ENCODE measurements at places on chromosomes 6 and 20.

- DNase-seq, result no peak
Measured at GRCh38 chr6:76984572-76984971, 478.7 kb downstream of the HTR1B start.

- no peak for DNase-seq
Measured at GRCh38 chr6:35087361-35088280, 53.5 kb downstream of the TCP11 start.

DNA sequence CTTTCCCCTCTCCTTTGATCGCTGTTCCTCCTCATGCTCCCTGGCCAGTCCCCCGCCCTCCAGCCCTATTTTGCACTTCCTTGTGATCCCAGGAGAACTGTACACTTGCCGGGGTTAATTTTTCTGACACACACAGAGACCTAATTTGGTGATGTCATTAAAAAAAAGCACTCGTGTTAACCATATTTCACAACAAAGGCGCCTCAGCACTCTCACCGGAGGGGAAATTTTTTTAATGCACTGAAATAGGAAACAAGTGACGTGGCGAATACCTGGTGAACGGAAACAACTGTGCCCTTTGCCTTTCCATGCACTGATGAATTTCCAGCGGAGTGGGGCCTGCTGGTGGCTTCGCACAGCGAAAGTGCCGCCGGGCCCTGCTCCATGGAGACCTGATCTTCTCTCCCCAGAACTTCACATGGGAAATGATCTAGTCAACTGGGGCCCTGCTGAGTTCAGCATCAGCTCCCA is 53.9 kb upstream of the TAGAP start:
- DNase-seq, result no peak

DNA sequence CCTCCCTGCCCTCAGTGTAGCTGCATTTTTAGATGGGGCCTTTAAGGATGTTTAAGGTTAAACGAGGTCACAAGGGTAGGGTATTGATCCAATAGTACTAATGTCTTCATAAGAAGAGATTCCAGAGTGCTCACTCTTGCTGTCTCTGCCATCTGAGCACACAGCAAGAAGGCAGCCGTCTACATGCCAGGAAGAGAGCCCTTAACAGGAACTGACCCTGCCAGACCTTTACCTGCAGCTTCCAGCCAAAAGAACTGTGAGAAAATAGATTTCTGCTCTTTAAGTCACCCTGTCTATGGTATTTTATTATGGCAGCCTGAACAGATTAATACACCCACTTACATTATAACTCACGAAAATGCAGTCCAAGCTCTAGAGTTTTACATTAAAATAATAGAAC is 685.3 kb upstream of the MARCKS start:
- DNase-seq, result no peak

DNA sequence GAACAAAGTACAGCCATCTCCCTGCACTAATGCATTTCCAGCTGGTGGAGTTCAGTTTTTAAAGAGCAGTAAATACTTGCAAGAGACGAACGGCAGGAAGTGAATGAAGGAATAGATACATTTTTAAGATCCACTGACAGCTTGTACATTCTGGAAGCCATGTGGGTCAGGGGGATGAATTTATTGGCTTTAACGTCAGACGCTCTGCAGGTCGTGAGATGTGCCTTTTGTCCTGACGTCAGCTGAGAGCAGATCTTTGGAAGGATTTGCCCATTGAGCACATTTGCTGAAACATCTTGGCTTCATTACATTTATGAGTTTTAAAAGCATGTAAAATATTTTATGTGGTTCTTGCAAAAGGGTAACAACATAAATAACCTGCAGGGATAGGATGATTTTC is 29.5 kb upstream of the SALL4 start:
- DNase-seq, result peak; percentile 92

DNA sequence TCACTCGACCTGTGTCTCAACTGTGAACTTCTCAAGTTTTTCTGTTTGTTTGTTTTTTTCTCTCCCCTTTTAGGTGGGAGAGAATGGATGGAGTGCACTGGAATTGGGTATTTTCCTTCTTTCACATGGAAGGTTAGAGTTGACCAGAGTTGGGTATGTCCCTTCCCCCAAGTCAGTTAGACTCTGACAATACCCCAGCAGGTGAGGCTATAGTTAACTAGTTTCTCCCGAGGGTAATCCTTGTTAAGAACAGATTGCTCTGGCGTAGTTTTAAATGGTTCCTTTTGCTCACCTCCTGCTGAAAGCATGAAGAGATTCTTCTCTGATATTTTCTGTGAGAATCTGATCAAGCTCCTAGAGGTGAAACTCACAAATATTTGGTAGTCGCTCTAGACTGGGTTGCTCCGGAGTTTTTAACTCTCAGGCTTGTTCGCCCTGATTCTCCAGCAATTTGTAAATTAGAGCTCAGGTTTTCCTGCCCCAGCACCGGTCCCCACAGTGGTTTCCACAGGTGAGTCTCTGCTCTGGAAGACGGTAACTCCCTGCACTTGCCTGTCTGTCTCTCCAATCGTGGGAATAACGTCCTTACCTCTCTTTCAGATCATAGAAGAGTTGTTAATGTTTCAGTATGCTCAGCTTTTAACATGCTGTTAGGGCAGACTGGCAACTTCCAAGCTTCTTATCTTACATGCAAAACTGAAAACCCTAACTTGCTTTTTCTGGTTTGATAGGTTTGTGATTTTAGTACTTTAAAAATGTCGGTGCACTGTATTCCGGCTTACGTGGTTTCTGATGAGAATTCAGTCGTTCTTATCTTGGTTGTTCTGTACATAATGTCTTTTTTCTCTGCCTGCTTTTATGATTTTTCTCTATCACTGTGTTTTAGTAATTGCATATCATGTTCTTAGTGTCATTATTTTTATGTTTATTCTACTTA is 111.2 kb upstream of the HIVEP1 start:
- DNase-seq, result no peak

DNA sequence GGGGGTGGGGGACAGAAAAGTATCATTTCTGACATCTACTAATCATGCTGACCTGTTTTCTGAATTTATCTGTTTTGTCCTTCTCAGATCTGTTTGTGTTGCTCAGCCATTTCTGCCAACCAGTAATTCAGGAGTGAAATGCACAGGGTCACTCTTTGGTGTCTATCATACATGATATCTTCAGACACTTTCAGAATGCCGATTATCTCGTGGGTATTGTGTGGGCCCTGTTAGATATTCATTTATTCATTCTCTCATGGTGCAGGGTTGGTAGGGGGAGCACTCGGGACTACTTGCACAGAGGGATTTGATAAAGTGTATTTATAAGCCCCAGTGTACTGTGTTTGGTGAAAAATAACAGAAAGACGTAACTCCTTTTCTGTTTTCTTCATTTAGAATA is 101.2 kb upstream of the CITED2 start:
- DNase-seq, result no peak

DNA sequence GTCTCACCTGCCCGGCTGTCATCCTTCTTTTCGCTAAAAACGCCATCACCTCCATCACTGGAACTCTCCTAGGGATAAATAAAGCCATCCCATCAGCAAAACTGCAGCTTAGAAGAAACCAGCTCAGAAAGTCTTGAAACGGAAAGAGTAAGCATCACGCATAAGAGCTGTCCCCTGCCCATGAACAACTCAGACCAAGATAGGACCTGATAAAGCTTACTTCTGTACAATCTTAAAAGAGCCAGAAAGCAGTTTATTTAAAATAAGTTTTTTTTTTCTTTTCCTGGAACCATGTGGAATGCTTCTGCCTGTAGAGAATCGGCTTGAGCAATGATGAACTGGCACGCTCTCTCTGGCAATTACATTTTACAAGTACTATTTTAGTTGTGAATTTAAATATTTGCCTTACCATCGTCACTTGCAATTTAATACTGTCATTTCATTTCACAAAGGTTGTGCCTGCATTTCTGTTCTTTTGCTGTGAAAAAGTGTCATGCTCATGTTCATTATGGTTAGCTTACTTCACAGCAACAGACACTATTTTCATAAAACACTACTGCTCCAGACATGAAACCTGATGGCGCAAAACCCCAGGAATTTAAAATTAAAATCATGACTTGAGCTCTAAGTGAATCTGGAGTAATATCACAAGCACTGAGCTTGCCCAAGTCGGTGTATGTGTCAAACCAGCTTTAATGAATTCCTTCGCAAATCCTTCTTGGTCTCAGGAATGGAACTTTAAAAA is 59.6 kb upstream of the EMILIN3 start:
- DNase-seq, result peak; percentile 47

GRCh38 chr20:46128310-46129151 is 10.4 kb downstream of the CD40 start:
- DNase-seq, result no peak

DNA sequence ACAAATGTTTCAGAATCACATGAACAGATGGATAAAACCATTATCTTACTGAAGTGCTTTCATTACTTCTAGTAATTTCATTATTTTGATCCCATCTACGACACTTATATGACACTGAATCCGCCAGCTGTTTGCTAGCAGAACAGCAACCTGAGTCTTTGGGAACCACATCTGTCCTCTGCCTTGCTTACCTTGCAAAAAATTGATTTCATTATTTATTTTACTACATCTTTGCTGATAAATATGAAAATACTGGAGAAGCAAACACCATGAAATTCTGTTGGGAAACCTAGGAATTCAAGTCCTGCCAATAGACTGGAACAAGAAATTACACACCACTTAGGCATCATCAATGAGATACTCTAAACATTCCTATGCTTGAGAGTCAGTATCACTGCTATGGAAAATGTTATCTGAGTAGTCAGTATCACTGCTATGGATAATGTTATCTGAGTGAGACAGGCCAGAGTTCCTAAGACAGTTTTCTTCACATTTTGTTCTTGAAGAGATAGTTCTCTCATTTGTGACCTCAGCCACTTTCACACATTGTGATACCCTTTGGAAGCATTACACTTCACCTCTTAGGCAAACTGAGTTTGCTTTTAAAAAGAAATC is 91.9 kb downstream of the PDE10A start:
- DNase-seq, result peak; percentile 52

DNA sequence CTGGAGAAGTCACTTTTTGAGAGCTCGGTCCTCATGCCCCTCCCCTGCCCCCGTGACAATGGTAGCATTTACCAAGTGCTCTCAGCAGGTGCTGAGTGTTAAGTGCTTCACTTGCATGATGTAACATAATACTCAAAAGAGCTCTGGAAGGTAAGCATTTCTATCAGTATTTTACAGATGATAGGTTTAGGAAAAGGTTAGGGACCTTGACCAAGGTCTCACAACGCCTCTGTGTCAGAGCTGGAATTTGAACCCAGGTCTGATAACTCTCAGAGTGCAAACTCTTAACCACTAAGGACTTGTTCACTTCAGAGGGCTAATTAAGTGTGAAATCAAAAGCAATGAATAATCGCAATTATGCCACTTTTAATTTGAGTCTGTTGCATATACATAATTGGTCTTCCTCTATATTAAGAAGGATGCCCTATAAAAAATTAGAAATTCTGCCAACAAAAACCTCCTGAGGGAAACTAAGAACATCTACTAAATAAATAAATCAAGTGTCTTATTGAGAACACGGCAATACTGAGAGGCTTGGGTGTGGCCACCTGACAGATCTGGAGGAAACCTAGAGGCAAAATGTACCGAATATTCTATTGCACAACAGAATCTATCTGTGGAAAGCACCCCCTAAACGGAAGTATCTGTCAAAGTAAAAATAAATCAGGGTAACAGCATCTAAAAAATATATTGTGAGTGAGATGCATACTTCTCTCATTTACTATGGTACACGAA is 109.8 kb downstream of the BACH2 start:
- no peak for DNase-seq

DNA sequence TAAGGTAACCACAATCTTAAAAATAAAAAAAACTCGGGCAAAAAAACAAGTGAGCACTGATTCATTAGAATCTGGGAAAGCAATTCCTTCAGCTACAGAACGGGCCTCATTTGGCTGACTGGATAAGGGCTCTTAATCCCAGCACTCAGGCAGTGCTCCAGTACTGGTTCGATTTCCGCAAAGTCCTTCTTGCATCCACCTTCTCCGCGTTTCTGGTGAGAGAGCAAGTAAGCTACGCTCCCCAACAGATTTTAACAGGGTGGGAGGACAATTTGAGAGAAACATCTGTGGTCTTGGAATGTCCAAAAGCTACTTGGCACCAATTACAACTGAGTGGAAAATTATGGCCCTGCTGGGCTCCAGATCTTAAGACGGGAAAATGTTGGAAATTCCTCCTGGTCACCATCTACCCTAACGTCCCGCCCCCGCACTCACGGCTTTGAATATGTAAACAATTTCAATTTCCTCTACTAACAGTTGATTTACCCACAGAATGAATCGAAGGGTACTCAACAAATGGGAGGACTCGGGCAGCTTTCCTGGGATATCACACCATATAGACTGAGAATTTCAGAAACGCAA is 18.1 kb upstream of the ZSCAN9 start:
- no peak for DNase-seq

- DNase-seq, result no peak
Measured at GRCh38 chr6:6721606-6722005, 133.1 kb downstream of the LY86 start.

DNA sequence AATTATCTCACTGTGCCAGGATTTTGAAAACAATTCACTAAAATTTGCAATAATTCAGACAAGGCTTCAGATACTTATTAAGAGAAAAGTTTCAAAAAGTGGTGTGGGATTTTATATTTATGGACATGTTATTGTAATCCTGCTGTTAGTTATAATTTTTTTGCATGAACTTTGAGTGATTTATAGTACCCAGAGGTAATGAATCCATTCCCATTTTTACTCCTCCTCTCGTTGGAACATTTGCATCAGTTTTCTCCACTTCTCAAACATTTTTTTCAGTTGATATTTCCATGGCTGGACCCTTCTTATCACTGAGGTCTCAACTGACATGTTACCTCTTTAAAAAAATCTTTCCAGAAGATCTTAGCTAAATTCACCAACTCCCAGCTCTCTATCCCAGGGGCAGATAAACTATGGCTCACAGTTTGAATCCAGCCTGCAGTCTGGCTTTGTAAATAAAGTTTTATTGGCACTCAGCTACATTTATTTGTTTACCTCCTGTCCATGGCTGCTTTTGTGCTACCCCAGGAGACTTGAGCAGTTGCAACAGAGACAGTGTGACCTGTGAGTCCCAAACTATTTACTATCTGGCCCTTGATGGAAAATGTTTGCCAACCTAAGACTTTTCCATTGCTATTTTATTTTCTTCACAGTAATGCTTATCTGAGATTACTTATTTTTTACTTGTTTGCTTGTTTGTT is 83.4 kb downstream of the TSHZ2 start:
- no peak for DNase-seq

DNA sequence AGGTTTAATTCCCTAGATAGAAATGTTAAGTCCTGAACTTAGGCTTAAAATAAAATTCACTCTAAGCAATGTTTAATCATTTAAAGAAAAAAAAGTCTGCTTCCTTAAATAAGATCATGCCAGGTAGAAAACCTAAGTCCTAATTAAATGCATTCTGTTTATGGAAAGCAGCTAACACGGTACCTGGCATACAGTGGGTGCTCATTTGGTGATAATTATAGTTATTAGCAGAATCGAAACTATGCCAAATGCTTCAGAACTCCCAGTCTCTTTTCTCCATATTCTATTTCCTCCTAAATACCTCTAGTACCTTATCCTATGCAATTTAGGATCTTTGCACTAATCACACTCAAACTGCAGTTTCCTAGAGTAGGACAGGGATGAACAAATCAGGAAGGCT is 331.8 kb downstream of the EPHA7 start:
- no peak for DNase-seq

GRCh38 chr6:34238585-34239499 is 2.2 kb downstream of the HMGA1 start:
- DNase-seq, result no peak
